ENCODE measurements at places on chromosomes 16 and 17.

DNA sequence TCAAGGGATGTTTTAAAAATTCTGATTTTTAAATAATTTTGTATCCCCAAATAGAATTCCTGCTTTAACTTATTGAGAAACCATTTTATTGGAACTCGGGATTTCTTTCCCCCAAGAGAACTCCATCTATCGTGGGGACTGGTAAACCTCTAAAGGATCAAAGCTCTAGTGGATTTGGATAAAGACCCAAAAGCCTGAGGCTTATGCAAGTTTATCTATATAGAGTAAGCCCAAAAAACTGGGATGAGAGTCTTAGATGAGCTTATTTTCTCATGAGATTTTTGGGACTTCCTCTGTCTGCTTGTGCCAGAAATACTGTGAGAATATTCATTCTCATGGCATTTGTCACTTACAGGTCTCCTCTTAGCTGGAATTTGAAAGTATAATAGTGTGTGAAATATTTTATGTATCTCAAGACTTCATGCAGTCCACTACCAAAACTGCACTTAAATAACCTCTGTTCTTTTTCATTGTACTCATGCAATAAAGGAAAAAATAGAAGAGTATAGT, 333.1 kb downstream of the BCAS3 start:
- DNase-seq: no peak

DNA sequence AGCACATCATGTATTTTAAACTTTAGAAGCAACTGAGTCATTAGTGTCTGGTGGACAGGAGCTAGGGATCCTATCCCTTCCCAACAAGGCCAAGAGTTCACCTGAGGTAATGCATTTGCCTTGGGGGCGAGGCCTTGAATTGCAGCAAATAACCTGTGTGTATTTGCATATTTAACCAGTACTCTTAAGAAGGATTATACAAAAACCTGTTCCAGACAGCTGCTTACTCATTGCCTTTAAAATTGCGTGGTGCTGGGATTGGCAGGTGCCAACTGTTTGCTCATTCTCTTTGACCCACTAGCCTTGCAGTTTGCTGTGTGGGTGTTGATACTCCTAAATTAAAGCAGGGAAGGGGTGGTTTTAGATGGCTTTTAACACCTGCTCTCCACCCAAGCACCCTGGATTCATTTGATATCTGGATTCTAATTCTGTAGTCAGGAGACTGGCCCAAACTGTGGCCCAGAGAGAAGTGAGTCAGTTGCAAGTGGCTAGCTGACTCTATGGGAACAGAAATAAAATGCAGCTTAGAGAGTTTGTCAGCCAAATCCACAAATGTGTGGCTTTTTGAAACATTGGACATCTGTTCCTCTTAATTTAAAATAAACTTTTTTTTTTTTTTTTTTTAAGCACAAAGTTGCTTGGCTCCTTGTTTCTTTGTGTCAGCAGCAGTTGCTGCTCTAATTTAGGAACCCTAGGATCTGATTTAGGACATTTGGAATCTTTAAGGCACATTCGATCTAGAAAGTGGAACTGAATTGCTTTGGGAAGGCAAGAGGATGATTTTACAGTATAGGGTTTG, 46.9 kb downstream of the TUBD1 start:
- DNase-seq: no peak

- DNase-seq: no peak
Measured at GRCh38 chr16:56605475-56605874, 2.9 kb upstream of the MT2A start.

GRCh38 chr17:77837917-77838316, 120.6 kb upstream of the TNRC6C start:
- no peak for DNase-seq

DNA sequence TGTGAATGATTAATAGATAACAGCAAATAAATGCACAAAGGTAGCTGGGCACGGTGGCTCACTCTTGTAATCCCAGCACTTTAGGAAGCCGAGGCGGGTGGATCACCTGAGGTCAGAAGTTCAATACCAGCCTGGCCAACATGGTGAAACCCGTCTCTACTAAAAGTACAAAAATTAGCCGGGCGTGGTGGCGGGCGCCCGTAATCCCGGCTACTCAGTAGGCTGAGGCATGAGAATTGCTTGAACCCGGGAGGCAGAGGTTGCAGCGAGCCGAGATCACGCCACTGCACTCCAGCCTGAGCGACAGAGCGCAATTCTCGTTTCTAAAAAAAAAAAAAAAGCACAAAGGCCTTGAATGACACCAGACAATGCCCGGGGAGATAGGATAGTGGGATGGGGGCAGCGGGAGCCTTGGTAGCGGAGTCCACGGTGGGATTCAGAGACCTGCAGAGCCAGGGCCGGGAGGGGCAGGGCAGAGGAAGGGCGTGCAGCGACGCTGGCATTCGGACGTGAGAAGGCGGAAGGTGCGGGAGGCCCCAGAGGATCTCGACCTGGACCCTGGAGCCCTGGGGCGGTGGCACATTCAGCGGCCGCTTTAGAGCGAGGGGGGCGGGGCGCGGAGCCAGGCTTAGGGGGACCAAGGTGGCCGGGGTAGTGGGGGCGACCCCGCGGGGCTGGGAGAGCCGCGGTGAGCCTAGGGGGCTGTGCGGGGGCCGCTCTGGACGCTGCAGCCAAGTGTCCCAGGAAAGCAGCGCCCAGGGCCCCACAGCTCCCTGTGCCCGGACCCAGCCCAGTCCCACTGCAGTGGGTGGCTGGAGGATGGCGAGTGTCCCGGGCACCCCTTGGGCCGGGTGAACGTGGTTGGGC, 999 bp upstream of the FLYWCH2 start:
- DNase-seq: no peak

DNA sequence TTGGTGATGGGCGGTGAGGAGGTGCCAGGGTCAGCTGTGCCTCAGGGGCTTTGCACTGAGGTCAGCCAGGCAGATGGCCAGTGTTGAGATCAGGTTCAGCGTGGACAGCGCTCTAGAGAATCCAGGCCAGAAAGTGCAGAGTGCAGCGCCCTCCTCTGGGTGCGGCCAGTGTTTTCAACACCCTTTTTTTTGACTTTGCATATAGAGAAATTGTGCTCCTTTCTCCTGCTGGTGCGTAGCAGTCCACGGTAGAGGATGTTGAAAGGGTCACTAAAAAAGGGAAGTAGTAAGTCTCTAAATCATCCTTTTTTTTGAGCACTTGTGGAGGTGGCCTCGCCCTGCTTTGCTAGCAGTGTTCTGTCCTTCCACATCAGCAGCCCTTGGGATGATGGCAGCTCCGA, 53.9 kb downstream of the BANP start:
- no peak for DNase-seq

GRCh38 chr16:9957433-9957832, 224.8 kb downstream of the GRIN2A start:
- DNase-seq: no peak

- DNase-seq: no peak
Measured at GRCh38 chr16:8751481-8752311, 45.7 kb downstream of the TMEM186 start.

DNA sequence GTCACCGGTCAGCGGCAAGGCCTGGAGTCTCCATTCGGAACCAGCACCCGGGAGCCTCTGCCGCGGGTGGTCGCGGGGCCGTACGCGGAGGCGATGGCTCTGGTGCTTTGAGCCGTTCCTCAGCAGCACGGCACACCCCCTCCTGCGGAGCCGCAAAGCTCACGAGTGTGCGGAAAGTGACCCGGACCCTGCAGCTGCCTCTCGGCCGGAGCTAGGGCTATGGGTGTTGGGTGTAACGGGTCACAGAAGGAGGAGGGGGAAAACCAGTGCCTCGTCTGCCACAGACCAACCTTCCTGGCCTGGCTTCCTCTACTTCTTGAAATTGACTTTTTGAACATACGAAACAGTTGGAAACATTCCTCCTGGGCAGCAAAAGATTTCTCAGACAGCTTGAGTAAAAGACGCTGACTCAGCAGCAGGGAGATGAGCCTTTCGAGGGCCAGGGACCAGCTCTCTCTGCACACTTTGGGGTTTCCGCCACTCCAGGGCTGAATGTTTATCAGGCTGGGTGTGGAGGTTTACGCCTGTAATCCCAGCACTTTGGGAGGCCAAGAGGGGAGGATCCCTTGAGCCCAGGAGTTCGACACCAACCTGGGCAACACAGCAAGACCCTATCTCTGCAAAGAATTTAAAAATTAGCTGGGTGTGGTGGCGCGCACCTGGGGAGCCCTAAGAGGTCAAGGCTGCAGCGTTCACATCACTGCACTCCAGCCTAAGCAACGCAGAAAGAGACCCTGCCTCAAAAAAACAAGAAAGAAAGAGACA, 26.4 kb upstream of the PITPNA start:
- no peak for DNase-seq

- no peak for DNase-seq
Measured at GRCh38 chr16:84561291-84561690, 56.6 kb downstream of the COTL1 start.

GRCh38 chr17:20203018-20203417, 193.9 kb downstream of the SPECC1 start:
- DNase-seq: no peak

DNA sequence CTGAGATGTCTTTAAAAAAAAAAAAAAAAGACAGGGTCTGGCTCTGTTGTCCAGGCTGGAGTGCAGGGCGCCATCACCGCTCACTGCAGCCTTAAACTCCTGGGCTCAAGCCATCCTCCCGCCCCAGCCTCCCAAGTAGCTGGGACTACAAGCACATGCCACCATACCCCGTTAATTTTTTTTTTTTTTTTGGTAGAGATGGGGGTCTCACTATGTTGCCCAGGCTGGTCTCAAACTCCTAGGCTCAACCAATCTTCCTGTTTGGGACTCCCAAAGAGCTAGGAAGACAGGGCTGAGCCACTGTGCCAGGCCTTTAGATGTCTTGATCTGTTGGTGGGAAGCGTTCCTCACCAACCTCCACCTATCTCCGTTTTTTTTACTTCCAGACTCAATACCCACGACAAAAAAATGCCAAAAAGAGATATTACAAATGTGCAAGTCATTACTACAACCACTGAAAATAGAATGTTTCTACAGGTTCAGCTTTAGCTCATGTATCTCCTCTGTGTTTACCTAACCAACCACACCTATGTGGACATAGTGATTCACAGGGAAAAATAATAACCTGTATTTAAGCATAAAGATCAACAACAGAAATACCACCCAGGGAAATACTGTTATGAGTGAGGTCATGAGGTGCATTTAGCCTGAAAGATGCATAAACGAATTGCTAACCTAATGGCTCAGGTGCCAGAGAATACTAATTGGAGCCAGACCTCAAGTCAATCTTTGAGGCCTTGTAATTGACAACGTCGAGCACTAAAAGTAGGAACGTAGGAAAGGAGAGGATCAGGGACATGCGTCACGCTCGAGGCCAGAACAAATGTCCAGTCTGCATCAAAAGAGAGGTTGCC, 22.6 kb downstream of the NACA2 start:
- DNase-seq: no peak

DNA sequence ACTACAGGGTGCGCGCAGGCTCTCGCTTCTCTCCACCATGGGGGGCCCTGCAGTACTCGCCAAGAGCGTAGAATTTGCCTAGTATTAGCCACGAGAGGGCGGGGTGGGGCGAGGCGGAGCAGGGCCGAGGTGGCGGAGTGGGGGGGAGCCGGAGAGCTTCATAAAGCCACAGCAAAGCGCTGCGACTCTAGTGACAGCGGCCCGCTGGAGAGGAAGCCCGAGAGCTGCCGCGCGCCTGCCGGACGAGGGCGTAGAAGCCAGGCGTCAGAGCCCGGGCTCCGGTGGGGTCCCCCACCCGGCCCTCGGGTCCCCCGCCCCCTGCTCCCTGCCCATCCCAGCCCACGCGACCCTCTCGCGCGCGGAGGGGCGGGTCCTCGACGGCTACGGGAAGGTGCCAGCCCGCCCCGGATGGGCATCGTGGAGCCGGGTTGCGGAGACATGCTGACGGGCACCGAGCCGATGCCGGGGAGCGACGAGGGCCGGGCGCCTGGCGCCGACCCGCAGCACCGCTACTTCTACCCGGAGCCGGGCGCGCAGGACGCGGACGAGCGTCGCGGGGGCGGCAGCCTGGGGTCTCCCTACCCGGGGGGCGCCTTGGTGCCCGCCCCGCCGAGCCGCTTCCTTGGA, at the start of gene TBX21:
Gene TBX21 (plus strand): TSS at position 190 of the 627 bp plus-strand sequence. CDS start 219 bp downstream, at position 409.
- peak; percentile 92 for DNase-seq

GRCh38 chr17:37261286-37261685, 114.5 kb upstream of the C17orf78 start:
- no peak for DNase-seq

DNA sequence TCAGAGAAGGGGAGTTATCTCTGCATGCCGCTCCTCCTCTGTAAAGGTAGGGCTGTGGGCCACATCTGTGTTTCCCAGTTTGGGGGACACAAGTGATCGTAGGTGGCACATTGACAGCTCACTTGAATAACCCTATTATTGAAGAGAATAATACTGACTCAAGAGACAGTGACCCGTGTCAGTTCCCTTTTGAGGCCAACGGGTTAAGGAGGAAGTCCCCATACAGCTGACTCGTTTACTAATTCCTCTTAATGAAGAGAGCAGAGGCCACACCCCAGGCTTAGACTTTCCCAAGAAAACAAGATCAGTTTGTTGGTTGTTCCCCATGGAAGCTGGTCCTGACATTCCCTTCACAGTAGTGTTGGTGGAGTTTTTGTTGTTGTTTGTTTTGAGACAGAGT, 33.0 kb downstream of the IL4R start:
- DNase-seq: no peak

DNA sequence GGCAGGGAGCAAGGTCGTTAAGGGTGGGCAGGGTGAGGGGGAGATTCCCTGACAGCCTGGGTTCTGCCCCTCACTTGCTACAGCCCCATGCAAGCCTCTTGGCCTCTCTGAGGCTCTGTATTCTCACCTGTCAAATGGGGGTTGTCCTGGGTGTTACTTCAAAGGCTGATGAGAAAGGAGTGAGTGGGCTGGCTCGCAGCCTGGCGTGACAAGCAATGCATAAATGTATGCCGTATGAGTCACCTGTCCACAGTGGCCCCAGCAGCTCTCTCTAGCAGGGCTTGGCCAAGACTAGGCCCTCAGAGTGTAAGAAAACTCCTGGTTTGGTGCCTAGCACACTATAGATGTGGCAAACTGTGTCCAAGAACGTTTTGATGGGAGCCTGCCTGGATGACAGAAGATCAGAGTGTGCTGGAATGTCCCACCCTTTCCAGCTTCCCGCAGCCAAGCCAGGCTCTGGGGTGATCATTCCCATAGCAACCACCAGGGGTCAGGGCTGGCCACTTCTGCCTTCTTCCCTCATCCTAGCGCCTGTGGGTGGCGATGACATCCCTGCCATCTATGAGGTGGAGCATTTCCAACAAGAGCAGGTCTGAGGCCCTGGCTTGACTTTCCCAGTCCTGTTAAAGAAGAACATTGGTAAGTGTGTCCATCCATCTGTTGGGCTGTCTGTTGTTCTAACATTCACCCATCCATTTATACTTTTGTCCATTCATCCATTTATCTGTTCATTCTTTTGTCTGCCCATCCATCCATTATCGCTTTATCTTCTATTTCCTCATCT, 37.2 kb upstream of the ADGRG1 start:
- no peak for DNase-seq

GRCh38 chr16:7422036-7422888, 89.6 kb downstream of the RBFOX1 start:
- DNase-seq: no peak

- DNase-seq: no peak
Measured at GRCh38 chr17:55421179-55421934, at the start of gene MMD. Gene MMD (minus strand): TSS chr17:55421835. CDS start chr17:55421695, 140 bp downstream.

- no peak for DNase-seq
Measured at GRCh38 chr16:26524281-26524680, 542.4 kb upstream of the C16orf82 start.
